ENCODE measurements at places on chromosomes 13 and 19.

DNA sequence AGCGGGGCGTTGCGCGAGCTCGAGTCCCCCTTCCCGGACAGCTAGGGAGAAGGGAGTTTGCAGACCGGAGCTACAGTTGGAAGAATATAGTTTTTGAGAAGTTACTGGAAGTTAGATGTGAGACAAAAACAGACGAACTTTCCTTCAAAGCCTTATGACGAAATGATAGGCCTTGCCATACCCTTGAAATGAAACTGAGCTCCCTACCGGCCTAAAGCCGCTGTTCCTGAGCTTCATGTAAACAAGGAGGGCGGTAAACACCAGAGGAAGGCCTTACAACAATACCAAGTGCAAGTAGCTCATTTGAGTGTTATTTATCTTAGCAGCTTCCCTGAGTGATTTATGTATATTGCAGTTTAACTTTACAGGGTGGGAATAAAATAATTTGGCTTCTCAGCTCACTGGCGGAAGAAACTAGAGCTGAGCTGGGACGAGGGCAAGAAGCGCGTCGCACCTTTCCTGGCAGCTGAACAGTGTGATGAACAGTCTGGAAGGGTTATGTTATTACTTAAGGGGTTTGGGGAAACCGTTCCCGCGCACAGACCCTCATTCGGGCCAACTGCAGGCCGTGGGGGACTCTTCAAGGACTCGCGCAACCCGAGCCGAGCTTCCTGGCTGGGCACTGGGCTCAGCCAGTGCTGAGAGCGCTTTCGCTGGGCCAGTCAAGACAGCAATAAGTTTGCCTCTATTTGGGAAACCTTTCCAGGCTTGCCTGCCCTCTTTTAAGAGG lies 111.2 kb downstream of the KCNRG start:
- DNase-seq: no peak

DNA sequence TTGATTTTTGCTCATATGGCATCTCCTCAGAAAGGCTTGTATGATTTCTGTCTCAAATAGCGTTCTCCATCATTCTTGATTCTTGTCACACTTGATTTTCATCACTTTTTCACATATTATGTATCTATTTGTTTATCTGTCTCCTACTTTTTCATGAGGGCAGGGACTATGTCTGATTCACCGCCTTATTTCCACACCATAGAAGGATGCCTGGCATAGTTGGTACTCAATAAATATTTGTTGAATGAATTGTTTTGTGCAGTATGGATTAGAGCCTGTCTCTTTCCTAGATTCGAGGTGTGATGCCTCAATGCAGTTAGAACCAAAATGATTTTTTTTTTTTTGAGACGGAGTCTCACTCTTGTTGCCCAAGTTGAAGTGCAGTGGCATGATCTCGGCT lies 12.1 kb downstream of the SAE1 start:
- no peak for DNase-seq

GRCh38 chr13:94706101-94706842 lies 6.1 kb downstream of the SOX21 start:
- DNase-seq: no peak

- DNase-seq: no peak
Observed at GRCh38 chr19:36215276-36216123, 594 bp downstream of the ZNF146 start.

GRCh38 chr19:51094696-51095279 lies 12.1 kb upstream of the KLK14 start:
- no peak for DNase-seq

DNA sequence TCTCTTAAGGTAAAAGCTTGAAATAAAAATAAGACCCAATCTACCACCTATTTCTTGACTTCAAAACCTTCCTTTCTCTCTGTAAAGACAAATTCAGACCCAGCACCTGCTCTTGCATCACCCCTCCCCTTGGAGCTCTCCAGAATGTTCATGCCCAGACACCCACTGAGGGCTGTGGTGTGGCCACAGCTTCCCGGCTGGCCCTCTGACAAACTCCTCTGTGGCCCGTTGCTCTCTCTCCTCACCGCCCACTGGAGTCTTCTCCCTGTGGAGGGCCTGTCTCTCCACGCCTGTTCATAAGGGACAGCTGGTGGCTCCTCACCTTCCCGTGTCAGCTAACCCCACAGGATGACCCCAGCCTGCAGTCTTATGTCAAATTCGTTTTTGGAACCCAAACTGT lies 49.1 kb downstream of the TSSK6 start:
- no peak for DNase-seq

GRCh38 chr19:34926685-34927375 lies at the start of gene ZNF30:
ZNF30 (plus strand) TSS chr19:34926903; CDS start chr19:34929948, 3,045 bp downstream.
- peak; percentile 91 for DNase-seq

GRCh38 chr19:4547303-4548237 lies 7.7 kb upstream of the LRG1 start:
- no peak for DNase-seq

DNA sequence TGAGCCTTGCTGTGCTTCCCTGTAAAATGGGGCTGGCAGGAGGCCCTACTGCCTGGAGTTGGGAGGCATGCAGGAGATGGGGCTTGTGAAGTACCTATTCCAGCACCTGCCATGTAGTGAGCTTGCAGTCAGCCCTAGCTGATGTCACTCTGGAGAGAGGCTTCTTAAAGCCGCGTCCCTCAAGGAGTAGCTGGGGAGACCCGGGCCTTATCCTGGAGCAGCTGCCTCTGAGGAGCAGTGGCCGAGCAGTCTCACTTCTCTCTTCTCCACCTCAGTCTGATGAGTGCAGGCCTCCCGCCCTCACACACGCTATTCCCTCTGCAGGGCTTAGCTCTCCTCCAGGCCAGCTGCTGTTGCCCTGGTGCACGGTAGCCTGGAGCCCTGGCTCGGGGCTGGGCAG lies 18.0 kb downstream of the CLASRP start:
- no peak for DNase-seq

DNA sequence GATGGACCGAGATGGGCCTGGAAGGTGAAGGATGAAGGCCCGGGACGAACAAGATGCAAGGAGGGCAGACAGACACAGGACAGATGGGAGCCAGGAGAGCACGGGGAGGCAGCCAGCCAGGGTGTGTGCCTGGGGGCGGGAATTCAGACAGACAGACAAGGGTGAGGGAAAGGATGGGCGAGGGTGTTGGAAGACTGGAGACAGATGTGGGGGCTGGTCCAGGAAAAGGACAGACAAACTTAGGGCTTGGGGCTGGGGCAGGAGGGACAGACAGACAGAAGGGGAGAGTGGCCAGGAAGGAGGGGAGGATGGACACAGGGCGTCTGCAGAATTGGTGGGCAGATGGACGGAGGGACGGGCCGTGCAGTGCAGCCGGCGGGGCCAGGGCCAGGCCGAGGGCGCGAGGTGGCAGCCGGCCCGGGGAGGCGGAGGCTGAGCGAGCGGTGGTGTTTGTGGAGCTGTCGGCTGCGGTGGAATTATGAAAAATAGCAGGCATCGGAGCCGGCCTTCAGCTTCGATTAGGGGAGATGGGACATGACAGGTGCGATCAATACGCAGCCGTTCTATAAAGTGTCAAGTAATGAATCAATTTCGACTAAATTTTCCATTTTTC lies 4.6 kb upstream of the ERFL start:
- DNase-seq: no peak

- DNase-seq: no peak
Observed at GRCh38 chr19:30444253-30444671, 72.1 kb downstream of the ZNF536 start.

DNA sequence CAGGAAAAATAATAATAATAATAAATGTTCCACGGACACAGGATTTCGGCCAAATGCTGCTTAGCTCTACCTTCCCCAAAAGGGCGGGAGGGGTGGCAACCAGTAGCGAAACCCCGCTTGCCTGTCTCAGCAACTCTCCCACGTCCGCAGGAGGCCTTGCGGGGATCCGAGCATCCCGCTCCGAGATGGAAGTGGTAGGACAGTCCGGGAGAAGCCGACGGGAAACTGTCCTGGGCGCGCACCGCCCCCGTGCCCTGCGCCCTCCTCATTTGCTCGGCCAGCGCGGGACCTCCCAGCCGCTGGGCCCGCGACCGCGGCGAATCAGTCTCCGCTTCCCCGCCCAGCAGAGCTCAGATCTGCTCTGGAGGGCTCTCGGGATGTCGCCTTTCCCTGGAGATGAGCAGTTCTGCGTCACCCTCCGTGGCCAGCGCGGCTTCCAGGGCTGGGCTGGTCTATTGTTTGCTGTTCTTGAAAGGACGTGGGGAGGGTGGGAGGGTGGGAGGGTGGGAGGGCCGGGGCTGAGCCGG lies 48.9 kb upstream of the PABPC3 start:
- no peak for DNase-seq

- DNase-seq: no peak
Observed at GRCh38 chr19:11377237-11377636, 2.8 kb downstream of the SWSAP1 start.

GRCh38 chr13:79898996-79899395 lies 418.0 kb downstream of the NDFIP2 start:
- DNase-seq: no peak

DNA sequence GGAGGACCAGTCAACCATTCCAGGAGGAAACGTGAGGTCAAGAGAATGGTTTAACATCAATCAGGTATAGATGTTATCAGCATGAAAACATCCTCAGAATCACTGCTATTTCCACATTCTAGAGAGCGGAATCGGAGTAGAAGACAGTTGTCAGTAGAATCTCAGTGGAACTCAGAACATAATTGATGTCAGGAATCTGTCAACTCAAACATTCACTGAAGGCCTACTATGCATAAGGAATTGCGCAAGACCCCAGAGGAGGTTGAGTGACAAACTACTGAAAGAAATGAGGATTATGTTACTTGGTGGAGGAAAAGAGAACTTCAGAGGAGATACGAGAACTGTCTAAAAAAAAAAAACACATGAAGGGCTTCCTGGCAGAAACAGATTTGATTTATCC lies 97.8 kb downstream of the LHFPL6 start:
- DNase-seq: no peak

- DNase-seq: no peak
Observed at GRCh38 chr19:18904334-18905057, 8.5 kb upstream of the CERS1 start.

DNA sequence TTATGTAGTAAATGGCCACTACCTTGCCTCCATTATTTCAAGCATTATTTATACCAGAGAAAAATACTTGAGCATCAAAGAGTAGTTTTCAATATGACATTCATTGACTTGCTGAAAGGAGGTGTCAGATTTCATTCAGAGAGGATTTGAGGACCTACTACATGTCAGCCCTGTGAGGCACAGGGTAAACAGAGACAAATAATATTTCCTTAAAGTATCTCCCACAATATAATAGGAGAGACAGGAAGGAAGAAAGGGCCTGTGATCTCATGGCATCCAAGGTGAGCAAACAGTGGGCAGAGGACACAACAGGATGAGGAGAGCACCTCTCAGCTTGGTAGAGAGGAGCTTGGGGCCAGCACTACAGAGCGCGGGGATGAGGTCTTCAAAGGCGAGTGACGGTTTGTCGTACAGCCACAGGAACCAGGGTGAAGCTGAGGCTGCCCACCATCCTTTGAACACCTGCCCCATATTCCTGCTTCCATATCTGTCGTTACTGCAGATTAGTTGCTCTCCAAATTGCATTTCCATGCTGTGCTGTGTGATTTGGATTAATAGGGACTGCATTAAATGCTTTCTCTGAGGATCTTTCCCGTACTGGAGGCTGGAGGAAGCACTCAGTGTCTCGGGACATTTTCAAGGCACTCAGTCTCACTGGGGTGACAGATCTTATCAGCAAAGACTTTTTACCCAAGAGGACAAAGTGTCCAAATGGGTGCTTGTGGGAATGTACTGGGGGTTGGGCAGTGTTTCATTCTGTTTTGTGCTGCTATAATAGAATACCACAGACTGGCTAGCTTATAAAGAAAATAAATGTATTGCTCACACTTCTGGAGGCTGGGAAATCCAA lies 59.2 kb downstream of the GJA3 start:
- no peak for DNase-seq
